ENCODE measurements at places on chromosomes 12 and 14.

DNA sequence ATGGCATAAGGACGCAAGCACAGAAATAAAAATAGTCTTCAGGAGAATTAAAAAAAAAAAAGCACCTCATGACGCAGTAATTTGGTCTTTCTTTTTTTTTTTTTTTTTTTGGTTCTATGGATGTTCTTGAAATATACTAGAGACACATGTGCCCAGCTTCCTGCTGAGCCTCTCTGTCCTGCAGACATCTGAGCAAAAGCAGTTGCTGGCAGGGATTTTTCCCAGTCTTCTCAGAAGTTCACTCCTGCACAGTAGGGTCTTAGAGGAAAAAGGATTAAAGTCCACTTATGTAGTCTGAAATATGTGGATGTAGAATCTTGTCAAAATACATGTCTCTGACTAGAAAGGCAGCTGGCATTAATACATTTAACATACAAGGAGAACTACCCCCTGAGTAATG is 1888.1 kb upstream of the SEL1L start:
- DNase-seq, result no peak

DNA sequence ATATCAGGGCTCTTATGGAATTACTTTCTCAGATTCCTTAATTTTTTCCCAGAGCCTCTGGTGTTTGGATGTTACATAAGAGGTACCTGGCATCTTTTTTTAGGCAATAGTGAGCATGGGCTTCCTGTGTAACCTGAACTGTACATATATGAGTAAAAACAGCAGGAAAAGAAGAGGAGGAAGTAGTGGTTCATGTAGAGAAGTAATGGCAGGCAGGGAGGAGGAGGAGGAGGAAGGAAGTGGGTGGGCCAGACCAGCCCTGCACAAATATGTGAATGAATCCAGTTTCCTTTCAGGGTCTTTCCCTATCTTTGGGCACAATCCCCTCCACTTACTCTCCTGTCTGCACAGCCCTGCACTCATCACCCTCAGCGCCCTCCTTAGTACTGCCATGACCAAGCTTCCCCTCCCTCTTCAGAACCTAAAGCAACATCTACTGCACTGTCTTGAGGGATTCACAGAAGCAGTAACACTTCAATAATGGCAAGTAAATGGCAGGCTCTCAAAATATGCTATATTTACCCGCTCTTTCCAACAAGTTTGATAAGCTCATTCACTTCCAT is 40.9 kb upstream of the GSG1 start:
- no peak for DNase-seq

GRCh38 chr12:94982456-94982855 is 21.0 kb downstream of the NDUFA12 start:
- no peak for DNase-seq

DNA sequence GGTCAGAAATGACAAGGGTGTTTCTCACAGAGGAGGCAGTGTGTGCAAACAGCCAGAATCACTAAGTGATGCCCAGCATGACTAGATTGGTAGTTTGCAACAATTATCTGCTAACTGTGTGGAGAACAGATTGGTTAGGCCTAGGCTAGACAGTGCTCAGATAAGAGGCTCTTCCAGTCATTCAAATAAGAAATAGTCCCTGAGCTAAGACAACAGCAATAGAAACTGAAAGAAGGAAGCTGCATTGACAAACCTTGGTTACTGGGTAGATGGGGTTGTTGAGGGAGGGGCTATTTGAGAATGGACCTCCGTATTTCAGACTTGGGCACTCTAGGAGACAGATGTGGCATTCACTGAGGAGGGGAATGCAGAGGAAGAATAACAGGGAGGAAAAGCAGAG is 255.0 kb upstream of the NPAS3 start:
- no peak for DNase-seq

GRCh38 chr14:32313844-32314376 is 15.2 kb upstream of the AKAP6 start:
- no peak for DNase-seq

DNA sequence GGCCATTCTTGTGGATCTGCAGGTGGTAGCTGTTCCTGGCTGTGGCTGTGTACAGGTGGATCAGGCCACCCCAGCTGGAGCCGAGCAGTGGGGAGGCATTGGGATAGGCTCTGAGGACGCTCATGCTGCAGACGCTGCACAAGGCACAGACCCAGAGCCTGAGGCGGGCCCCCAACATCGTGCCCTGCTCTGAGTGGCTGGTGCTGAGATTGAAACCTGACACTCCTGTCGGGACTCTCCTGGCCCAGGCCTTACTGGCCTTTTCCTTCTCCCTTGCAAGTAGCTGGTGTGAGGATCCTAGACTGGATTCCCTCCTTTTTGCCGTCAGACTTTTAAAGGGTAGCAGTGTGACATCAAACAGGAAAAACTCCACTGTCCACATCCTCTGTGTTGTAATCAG is at the start of gene FGF23:
TSS of gene FGF23 (minus strand) at position 308 of the 400 bp plus-strand sequence. CDS start at position 178, 130 bp downstream.
- no peak for DNase-seq

DNA sequence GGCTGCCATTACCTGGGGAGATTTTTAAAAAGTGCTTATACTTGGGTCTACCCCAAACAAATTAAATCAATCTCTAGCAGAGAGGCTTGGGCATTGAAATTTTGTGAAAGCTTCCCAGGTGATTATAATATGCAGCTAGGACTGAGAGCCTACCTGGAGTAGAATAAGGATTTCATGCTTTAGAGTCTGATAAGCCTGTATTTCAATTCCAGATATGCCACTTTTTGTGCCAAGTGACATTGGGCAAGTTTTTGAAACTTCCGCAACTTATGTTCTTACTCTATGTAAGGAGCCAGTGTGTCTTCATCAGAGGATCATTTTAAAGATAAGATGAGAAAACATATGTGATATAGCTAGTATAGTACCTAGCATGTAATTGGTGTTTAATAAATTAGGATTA is 159.8 kb upstream of the LRIG3 start:
- DNase-seq, result no peak

GRCh38 chr12:14993537-14994266 is 20.9 kb downstream of the PDE6H start:
- DNase-seq, result no peak

DNA sequence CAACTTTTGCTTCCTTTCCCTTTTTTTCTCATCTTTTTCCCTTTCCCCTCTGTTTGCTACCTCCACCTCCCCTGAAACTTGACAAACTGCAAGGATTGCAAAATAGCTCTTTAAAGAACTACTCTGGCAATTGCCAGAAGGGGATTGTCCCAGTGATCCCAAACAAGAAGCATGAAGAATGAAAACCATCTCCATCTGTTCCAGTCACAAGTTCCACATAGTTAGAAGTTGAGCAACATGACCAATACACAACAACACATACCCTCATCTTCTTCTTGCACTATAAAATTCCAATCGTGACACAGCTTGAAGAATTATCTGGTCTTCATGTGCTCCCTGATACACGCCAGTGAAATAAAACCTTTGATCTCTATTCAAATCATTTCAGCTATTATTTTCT is 93.7 kb upstream of the USP15 start:
- no peak for DNase-seq

DNA sequence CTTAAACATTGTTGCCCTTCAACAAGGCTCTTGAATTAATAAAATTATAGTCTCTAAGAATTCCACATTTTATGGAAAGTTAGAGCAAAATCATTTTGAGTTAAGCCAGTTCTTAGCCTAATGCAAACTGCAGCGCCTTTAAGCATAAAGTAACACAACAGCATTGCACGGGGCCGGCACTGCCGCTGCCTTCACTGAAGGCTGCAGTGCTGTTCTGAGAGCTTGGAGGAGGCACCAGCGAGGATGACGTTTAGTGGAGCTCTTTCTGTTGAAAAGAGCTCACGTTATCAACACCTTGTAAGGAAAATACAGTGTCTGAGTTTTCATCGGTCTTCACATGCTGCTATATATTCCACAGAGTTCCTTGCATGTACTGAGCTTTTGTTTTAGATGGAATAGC is 38.3 kb upstream of the DYNC1H1 start:
- no peak for DNase-seq

- no peak for DNase-seq
Measured at GRCh38 chr12:110948041-110948440, 27.7 kb upstream of the MYL2 start.

- no peak for DNase-seq
Measured at GRCh38 chr14:102029956-102030355, 56.9 kb downstream of the HSP90AA1 start.
